ENCODE measurements at places on chromosomes 13 and 19. TPM values are rescaled to one million over a fixed set of nuclear protein-coding genes. Genes with fewer than 3 reads are reported as not detected.

DNA sequence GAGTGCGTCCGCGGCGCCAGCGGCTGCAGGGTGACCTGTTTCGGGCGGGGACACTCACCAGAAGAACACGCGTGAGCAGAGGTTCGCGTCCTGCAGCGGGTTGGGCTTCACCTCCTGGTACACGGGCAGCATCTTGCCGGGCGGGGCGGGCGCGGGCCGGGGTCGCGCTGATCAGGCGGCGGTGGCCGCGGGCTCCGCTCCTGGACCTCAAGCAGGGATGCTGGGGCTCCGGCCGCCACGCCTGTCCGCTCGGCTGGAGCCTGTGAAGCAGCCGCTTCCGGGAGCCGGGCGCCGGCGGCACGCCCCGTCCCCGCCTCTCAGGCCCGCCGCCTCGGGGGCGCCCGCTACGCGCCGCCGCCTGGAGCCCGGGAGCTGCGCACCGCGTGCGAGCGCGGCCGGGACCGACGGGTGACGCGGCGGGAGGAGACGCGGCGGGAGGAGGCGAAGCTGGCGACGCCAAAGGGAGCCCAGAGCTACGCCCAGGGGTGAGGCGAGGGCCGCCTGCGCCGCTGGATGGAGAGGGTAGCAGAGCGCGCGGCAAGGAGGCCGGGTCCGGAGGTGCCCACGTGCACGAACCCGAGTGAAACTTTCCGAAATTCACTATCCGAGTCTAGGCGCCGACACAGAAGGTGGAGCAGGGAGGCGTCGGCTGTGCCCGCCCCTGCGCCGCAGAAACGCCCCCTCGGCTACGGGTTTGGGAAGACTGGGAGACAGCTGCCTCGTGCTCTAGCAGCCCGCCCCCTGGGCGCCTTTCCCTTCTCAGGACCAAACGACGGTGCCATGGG is at the start of gene ABCC4:
Gene ABCC4 (minus strand): TSS at position 269 of the 785 bp plus-strand sequence. CDS start 137 bp downstream, at position 132.
- peak; percentile 89 for DNase-seq

Gene SIGLEC10
- total RNA-seq, result 500 TPM

GRCh38 chr13:25489238-25489637 is 117.5 kb downstream of the ATP8A2 start:
- no peak for DNase-seq

DNA sequence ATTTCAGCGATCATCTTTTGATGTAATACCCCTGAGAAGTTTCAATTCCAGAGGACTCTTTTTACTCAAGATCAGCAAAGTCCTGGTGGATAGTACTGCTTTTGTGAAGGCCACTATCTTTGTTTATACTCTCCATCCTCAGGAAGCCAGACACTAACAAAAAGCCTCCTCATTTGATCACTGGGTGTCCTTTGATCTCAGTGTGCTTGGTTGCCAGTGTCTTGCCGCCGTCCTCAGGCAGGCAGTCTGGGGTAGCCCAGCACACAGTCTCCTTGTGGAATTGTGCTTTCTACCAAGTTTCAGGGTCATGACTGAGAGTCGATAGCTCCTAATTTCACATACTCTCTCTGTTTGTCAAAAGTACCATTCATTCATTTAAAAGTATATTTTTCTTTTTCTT is 762.2 kb downstream of the EFNB2 start:
- DNase-seq, result no peak

Gene LHFPL6
- total RNA-seq, result not detected

Gene CEACAM1
- total RNA-seq, result 3.5 TPM

GRCh38 chr13:83692800-83693199 is 189.5 kb downstream of the SLITRK1 start:
- no peak for DNase-seq

DNA sequence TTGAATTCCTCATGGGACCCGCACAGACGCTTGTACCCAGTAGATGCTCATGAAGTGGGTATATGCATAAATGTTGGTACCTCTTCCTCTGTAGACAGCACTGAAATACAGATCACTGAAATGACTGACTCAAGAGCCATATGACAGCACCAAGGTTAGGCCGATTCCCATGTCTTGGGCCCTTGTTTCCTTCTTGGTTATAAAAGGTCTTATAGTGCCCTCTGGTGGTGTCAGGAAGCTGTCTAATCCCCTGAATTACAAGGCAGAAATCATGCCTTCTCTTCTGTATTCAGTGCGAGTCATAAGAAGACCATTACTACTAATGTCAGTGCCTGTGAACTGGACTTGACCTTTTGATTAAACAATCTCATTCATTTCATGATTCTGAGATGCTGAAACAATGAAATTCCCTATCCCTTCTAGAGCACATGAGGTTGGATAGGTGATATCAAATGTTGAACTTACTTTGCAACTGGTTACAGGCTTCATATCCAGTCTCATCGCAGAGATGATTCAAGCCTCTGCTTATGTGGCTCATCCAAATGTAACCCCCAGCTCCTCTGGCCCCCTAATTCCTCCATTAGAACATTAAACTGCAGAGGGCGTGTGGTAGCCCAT is 59.7 kb downstream of the SPATA13 start:
- peak; percentile 90 for DNase-seq

Gene ENOX1
- total RNA-seq, result not detected

DNA sequence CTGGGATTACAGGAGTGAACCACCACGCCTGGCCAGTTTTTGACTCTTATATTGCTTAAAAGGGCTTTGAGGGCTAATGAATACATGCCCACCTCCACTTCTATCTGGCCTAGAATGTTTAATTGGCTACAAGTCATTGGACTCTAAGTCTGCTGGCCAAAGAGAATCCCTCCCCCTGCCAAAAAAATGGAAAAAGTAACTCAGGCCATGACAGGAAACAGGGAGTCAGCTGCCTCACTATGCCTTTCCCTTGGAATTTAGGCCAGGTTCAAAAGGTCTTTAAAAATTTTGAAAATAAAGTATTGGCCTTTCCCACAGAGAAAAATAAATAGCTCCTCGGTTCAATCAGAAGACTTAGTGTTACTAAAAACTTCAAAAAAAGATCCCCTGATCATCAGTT is 34.9 kb upstream of the KPNA3 start:
- no peak for DNase-seq

DNA sequence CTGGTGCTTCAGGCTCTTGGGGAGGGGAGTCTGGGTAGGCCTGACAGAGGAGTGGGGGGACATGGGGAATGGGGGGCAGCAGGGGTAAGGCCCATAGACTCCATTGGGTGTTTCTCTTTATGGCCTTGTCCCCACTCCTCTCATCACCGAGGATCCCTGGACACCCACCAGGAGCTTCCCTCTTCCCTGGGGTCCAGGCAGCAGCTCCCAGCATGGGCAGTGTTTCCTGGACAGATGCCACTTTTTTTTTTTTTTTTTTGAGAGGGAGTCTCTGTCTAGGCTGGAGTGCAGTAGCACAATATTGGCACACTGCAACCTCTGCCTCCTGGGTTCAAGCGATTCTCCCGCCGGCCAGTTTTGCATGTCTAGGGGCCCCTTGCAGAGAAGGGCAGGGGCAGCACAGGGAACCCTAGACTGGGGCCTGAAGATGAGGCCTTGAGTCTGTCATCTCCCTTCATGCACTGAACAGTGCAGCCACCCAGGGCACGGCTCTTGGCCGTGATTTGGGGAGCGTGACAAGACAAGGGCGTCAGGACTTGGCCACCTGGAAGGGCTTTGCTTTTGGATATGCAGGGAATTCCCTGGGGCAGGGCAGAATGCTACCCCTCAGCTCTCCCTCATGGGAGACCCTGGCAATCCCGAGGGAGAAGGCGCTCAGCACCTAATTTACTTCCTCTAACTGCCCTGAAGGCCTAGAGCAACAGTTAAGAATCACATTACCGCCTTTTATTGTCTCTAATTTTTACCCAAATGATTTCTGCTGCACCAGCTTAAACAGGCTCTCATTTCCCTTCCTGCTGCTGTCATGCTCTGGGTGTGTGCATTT is 213.9 kb upstream of the ZNF536 start:
- DNase-seq, result peak; percentile 94

Gene PRSS57
- total RNA-seq, result not detected

Gene PODNL1
- total RNA-seq, result not detected

DNA sequence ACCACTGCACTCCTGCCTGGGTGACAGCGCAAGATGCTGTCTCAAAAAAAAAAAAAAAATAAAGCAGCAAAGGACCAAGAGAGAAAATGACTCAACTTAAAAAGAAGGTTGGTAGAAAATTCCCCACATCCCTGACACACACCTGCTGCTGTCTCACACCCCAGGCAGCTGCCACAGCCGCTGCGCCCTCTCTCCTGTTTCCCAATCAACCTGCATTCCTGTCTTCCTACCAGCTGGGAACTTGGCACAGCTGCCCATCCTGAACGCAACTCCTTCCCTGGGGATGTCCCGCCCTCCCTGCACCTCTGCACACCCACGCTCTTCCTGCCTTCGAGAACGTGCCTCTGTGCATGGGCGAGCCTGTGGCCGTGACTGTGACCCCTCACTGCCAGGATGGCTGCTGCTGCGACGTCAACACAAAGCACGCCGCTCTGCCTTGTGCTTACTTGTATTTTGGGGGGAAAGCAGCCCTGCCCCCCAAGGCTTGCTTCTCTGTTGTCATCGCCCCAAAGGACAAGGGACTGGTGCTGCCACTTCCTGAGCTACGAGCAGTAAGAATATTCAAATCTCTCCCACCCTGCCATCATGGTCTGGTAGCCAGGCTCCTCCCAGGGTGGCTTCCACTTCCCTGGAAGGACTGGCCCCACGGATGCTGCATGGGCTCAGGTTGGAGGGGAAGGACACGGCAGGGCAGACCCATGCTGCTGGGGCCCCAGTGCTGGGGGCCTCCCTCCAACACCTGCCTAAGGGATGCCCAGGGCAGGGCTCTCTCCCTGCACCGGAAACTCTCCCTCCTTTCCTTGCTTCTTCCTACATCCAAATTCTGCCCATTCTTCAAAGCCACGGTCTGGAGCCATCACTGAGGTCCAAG is 20.7 kb downstream of the SH3GL1 start:
- DNase-seq, result peak; percentile 73

Gene UHRF1
- total RNA-seq, result 13.6 TPM
